ENCODE measurements at places on chromosomes 16 and 17.

DNA sequence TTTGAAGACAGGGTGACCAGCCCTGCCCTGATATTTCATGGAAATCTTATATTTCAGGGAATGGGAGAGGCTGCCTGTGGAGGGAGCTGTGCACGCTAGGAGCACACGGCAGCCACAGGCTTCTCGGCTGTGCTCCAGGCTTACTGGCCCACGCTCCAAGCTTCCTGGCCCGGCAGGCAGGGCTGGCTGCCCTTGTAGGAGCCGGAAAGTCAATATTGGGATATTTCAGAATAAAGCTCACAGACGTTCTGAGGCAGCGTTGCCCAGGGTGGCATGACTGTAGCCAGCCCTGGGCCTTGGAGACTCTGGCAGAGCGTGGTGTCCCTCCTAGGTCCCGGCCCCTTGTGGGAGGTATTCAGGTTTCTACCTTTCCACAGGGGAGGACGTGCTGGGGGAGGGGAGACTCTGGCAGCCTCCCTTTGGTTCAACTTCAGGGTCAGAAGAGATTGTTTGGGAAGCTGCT, 95.6 kb downstream of the NPIPB11 start:
- DNase-seq = no peak

DNA sequence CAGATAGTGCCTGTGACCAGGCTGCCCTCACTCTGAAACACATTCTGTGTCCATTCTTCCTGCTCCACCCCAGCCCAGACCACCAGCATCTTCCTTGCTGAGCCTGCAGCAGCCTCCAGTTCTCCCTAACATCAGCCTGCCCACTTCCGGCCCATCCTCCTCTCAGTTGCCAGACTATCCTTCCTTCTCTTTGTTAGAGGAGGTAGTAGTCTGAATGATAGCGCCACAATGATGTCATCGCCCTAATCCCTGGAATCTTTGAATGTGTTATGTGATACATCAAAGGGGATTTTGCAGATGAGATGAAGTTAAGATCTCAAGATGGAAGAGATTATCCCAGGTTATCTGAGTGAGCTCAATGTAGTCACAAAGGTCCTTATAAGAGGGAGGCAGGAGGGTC, 3.2 kb upstream of the ZDHHC1 start:
- DNase-seq = no peak

- DNase-seq = no peak
Observed at GRCh38 chr16:9407206-9407758, 315.8 kb downstream of the HAPSTR1 start.

- DNase-seq = no peak
Observed at GRCh38 chr17:80649200-80649644, 104.6 kb downstream of the RPTOR start.

DNA sequence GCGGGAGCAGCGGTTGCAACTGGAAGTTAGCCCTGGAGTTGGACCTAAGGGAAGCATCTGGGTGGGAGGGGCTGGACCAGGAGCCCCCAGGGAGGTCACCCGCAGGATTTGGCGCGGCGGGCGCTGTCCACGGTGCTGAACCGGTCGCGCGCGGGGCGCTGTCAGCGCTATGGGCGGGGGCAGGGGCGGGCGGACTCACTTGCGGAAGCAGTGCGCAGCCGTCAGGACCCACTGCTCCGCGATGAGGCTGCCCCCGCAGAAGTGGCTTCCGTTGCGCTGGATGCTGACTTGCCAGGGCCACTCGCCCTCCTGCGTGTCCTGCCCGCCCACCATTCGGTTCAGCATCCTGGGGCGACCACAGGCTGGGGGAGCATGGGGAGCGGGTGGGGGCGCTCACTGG, 4.5 kb downstream of the PRSS27 start:
- DNase-seq = peak; percentile 81

- DNase-seq = no peak
Observed at GRCh38 chr16:814974-815373, 14.4 kb upstream of the GNG13 start.

DNA sequence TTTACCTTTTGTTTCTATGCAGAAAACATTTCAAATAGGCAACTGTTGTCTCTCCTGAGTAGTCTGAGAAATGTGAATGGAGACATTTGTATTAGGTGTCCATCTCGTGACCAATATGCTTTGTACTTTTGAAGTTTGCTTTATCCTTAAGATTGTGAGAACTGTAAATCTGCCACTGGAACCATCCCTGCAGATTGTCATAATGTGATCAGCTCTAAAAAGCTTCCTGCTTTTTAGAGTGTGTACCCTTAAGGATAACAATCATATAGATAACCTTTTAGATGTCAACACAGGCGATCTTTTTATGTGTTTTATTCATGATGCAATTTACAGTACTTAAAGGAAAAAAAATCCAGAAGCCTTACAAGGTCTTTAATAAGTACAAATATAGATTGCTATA, 63.5 kb downstream of the PRKCA start:
- no peak for DNase-seq

DNA sequence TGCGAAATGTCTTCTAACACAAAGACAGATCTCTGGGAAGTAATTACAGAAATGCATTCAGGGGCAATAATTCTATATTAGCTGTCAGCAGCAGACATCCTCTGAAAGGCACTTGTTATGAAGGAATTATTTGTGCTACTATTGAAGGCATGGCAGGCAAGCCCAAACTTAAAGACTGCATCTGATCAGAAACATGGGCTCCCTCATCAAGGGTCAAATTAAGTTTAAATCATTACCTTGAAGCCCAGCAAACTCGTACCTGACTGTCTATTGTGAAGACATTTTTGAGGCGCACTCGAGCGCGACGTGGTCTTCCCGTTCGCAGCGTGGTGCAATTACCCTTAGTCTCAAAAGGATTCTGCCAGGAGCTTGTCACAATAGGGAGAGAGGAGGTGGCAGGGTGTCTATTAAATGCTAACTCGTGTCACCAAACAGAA, 110.6 kb downstream of the ZNF423 start:
- no peak for DNase-seq

GRCh38 chr17:27381007-27381501, 75.2 kb upstream of the KSR1 start:
- peak; percentile 58 for DNase-seq

GRCh38 chr17:44464037-44464436, 39.2 kb downstream of the GPATCH8 start:
- DNase-seq = no peak

DNA sequence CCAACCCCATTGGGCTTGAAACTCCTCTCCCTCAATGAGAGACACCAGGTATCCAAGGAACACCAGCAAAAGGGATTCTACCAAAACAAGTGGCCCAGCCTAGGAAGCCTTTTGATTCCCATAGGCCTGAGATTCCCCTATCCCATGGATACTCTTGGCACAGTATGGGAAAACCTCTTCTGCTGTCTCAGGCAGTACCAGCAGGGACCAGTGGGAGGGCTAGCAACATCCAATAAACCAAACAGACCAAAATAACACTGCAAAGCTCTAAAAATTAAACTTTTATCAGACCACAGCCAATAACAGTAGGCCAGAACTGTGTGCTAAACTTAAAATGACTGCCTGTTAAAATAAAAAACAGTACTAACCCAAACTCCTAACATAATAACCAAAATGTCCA, 153.9 kb upstream of the CES5A start:
- DNase-seq = no peak
